ENCODE measurements at places on chromosomes 2 and 18.
A peak's percentile ranks its signal among the peaks of the same experiment; 100 is the strongest.

DNA sequence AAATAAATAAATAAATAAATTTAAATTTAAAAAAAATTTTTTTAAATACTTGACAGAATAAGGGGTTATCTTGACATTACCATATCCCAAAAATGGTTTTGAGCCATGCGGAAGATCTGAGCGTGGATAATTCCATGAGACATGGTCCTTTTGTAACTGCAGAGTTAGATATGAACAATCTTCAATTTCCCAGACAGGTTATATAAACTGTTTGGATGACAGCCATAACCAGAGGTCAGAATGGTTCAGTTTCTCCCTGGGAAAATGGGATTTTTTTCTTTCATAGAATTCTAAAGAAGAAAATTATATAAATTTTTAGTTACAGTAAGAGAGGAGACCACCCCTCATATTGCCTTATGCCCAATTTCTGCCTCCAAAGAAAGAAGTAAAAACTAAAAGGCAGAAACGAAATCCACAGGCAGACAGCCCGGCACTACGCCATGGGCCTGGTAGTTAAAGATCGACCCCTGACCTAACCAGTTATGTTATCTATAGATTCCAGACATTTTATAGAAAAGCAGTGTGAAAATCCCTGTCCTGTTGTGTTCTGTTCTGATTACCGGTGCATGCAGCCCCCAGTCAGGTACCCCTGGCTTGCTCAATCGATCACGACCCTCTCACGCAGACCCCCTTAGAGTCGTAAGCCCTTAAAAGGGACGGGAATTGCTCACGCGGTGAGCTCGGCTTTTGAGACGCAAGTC is 3.0 kb downstream of the GALM start:
- no peak for DNase-seq

DNA sequence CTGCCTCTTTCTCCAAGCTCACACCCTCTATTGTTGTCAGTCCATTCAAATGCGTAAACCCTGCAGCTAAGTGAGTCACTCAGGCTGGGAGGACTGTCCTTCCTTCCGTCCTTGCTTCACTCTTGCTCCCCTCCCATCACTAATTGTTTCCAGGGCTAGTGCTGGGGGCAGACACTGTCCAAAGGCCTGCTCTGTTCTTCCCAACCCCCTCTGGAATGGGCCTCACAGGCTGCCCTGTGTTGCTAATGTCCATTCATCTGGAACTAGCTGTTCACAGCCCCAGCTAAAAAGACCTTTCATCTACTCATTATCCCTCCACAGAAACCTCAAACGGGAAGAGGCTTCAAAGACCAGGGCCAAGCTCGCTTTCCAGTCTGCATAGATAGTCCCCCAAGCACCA is 31.9 kb upstream of the NRP2 start:
- DNase-seq, result no peak

- peak; percentile 39 for DNase-seq
Measured at GRCh38 chr2:10124538-10125045, 2.1 kb downstream of the RRM2 start.

GRCh38 chr2:234388591-234388990 is 108.3 kb downstream of the ARL4C start:
- no peak for DNase-seq

DNA sequence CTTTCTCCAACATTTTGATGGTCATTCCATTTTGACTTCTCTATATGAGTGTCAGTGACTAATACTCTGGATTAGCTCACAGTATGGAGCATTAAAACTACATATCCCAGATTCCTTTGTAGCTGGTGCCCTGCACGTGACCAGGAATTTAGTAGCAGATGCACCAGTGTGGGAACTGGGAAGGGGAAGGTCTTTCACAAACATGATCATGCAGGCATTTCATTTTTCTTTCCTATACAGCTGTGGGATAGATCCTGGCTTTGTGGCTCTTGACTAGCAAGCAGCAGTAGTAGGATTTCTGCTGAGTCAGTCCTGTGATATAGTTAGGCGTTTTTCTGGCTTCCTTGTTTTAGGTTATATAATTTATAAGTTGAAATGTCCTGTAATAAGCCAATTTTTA is 971.0 kb upstream of the CDH2 start:
- no peak for DNase-seq

- DNase-seq, result no peak
Measured at GRCh38 chr18:27540111-27540510, 355.0 kb upstream of the CHST9 start.

DNA sequence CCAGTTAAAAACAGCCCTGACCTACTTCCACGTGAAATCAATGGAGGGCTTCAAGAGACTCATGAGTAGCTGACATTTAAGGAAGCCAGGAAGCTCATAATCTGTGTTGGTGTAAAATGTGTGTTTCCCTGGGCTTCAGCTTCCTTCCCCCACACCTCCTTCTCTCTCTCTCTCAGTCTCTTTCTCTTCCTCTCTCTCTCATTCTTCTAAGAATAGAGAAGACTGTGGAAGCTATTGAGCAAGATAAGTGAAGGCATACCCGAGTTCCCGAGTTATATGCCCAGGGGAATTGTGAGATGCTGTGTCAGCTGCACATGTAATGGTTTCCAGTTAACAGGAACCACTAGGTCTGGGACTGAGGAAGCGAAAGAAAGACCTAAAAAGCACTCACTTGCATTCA is 199.4 kb downstream of the NYAP2 start:
- no peak for DNase-seq

DNA sequence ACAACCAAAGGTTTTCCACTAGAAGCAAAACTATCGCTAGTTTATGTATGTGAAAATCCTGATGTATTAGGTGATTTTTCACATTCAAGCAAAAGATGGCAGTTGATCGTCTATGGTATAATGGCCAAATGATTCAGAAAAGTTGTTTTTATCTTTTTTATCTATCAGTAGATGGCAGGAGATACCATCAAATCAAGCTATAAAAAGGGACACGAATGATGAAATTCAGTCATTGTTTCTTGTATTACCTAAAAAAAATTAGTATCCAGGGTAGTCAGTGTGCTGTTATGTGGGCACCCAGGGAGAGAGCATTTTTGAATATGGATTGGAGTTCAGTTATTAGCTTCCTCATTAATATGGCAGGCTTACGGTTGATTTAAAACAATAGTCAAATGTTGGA is 22.9 kb upstream of the CAVIN2 start:
- no peak for DNase-seq

GRCh38 chr2:123971564-123972318 is 53.3 kb upstream of the CNTNAP5 start:
- no peak for DNase-seq

All from DMS79 (cell line).